H1 (cell line): ENCODE measurements at places on chromosomes 1 and 21.

DNA sequence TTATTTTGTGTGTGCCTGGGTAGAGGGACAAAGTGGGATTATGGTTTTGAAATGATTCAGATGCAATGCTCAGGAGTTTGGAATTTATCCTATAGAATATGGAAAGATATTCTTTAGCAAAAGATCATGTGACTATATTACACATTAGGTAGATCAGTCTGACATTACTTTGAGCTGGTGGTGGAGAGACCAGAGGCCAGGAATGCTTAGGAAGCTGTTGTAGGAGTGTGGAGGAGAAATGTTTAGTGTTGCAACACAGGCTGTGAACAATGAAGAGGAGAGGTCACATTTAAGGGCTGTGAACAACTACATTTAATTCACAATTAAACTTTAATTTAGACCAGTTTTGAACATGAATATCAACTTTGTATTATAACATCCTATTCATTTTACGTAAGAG lies 45.3 kb upstream of the PODN start:
- no peak for DNase-seq

GRCh38 chr1:5274527-5274926 lies 620.1 kb downstream of the AJAP1 start:
- DNase-seq, result no peak

GRCh38 chr1:108051631-108052377 lies 86.8 kb upstream of the VAV3 start:
- DNase-seq, result no peak

GRCh38 chr1:206970446-206970845 lies at the start of gene FCAMR:
Gene FCAMR, minus strand, starts transcription at chr1:206970460. Its CDS starts 335 bp downstream, at chr1:206970125.
- no peak for DNase-seq

DNA sequence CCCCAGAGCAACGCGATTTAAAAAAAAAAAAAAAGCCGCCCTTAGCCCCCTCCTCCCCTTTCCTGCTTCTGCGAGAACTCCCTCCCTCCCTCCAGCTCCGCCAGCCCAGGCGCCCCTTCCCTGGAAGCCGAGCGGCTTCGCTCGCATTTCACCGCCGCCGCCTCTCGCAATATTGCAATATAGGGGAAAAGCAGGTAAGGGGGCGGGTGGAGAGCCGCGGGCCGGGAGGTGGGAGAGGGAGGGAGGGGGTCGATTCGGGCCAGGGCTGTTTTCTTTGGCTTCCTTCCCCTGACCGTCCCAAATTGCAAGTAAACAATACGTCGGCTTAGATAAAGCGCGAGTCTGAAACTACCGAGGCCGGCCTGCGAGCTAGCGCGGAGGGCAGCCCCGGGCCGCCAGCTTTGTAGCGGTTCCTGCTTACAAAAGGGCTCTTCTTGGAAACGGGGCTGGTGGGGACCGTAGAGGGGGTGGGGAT lies 408 bp downstream of the LMO4 start:
- peak; percentile 53 for DNase-seq

DNA sequence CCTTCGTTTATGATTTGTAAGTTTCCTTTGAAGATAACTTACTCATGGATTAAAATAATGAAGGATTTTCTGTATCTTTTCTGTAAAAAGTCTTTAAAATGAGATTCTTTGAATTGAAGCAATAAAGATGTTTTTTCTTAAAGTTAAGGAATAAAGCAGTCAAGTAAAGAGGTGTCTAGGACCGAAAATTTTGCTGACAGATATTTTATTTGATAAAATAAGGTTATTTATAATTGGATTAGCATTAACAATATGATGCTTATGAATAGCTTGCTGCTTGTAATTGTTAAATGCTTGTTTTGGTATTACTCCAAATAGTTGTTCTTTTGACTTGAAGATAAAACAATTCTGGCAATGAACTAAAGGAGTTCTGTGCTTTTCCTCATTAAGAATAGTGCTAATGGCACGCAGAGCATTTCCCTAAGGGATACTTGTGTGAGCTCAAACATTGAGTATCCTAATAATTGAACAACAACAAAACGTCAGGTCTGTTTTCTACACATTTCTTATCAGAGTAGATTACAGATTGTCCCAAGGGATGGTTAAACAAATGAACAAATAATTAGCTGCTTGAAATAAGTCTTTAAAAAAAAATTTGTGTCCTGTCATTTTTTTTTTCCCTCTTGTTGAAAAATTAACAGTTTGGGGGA lies 16.6 kb downstream of the TSNAX start:
- no peak for DNase-seq

GRCh38 chr1:40766017-40766416 lies 17.6 kb upstream of the KCNQ4 start:
- DNase-seq, result no peak

DNA sequence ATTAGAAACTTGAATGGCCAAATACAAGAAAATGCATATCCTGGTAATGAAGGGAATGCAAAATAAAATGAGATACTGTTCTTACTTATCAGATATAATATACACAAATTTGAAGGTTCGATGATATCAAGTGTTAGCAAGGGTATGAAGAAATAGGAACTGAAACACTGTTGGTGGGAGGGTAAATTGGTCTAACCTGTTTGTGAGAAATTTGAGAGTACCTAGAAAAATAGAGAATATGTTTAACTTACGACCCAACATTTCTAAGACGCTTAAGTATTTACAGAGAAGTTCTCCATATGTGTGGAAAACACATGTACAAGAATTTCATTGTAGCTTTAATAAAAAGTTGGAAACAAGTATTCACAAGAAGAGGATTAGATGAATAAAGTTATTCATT lies 25.9 kb downstream of the ATG4C start:
- DNase-seq, result no peak

DNA sequence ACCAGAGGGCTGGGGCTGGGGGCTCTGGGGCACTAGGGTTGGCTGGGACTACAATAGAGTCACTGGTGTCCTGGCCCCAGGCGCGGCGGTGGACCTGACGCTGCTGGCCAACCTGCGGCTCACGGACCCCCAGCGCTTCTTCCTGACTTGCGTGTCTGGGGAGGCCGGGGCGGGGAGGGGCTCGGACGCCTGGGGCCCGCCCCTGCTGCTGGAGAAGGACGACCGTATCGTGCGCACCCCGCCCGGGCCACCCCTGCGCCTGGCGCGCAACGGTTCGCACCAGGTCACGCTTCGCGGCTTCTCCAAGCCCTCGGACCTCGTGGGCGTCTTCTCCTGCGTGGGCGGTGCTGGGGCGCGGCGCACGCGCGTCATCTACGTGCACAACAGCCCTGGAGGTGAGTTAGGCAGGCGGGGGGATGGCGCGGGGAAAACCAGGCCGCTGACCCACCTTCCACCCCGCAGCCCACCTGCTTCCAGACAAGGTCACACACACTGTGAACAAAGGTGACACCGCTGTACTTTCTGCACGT lies 4.1 kb downstream of the TIE1 start:
- no peak for DNase-seq

GRCh38 chr21:32096411-32096810 lies 182.4 kb downstream of the MIS18A start:
- DNase-seq, result peak; percentile 34

GRCh38 chr1:40248412-40248811 lies 675 bp downstream of the TMCO2 start:
- DNase-seq, result no peak

DNA sequence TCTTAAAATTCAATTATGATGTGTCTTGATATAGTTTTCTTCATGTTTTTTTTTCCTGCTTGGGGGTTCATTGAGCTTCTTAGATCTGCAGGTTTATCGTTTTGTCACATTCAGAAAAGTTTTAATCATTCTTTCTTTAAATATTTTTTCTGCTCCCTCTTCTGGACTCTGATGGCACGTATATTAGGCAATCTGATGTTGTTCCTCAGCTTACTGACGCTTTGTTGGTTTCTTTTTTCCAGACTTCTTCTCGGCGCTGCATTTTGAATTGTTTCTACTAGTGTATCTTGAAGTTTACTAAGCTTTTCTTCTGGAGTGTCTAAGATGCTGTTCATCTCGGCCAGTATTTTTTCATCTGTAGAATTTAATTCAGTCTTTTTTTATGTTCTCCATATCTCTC lies 44.8 kb upstream of the FMOD start:
- DNase-seq, result no peak
